ENCODE measurements at places on chromosomes 6 and 20.

- no peak for DNase-seq
Measured at GRCh38 chr20:24954151-24954550, 5.1 kb downstream of the CST7 start.

GRCh38 chr6:109284675-109285074 lies 97.6 kb downstream of the CD164 start:
- DNase-seq: no peak

- DNase-seq: no peak
Measured at GRCh38 chr6:40953486-40953885, 85.5 kb downstream of the UNC5CL start.

GRCh38 chr6:75643173-75643572 lies 41.5 kb downstream of the SENP6 start:
- no peak for DNase-seq
